ENCODE measurements at places on chromosomes 6 and 20. TPM values are rescaled to one million over a fixed set of nuclear protein-coding genes. Genes with fewer than 3 reads are reported as not detected.

- H3K4me1 ChIP-seq = peaks cover 3% of the 10 kb centered on the region
- no peak overlapping the region for H3K4me3 ChIP-seq
- H3K36me3 ChIP-seq = no peaks in the 10 kb centered on the region
- H3K27me3 ChIP-seq = no peaks in the 10 kb centered on the region
- H3K27ac ChIP-seq = peak overlapping the region; percentile 54
Measured at GRCh38 chr6:137036566-137037300, 8.0 kb downstream of the IL20RA start.

TNNC2 gene
- total RNA-seq = 3.8 TPM

DNA sequence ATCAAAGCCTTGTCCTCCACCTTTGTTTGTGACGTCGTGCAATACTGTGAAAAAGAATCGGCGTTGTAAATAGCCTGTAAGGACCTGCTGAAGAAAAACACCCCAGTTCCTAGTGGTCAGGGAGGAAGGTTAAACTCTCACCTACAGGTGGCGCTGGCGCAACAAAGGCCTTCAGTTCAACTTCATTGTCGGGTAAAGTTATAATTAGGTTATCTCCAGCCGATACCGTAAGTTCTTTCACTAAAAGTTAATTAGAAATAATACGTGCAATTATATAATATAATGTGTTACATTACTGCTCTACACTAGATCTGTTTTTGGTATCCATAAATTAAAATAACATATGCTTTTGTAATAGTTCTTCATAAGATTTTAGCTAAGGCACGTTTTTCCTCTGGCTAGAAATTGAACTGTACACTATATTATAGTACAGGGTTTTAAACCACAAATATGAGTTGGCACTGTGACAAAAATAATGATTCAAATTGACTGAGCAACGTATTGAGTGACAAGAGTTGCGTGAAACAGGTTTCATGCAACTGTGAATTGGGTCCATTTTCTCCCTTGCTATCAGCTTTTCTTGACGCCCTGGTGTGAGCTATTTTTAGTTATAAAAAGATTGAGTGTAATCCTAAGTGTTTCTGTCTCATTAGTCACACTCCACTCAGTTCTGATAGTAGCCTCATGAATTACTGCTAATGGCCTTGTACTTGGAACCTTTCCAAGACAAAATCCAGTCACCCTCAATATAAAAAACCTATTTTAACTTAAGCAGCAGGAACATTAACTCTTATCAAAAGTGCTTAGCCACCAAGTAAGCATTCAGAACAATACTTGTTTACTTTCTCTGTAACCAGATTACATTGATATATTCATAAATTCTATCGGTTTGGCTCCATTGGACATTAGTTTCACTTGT lies 62.3 kb downstream of the KIAA0319 start:
- H3K4me3 ChIP-seq = no peak overlapping the region
- peak; percentile 87 for DNase-seq
- H3K27ac ChIP-seq = no peak overlapping the region
- H3K36me3 ChIP-seq = no peaks in the 10 kb centered on the region
- no peaks in the 10 kb centered on the region for H3K27me3 ChIP-seq
- H3K4me1 ChIP-seq = no peaks in the 10 kb centered on the region

DNA sequence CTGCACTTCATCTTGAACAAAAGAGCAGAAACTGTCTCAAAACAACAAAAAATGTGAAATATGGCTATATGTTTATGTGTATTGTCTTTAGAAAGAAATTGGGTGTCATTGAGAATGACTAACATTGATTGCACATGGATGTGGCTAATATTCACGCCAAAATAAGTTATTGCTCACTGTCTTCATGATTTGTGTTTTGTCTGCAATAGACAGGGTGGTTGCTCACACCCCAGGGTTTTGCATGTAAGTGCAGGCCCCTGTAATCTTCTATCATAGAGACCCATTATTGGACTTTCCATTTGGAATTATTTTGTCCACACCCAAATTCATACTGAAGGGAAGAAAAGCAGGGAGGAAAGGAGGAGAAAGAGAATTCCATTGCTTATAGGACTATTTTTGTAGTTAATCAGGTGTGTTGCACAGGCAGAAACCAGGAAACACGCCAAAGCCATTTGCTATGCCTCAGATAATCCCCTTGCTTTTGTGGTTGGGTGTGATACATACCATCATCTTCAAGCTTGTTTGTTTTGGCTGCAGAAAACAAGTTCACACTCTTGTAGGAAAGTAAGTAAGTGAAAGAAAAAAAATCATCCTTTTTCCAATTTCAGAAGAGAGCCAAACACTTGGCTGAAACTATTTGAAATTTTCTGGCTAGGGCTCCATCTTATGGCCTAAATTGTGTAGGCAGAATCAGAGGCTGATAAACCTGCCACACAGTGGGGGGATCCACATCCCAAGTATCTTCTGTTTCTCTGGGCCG lies 214.1 kb downstream of the COL12A1 start:
- H3K36me3 ChIP-seq = no peaks in the 10 kb centered on the region
- no peak for DNase-seq
- no peaks in the 10 kb centered on the region for H3K27me3 ChIP-seq
- H3K4me3 ChIP-seq = no peak overlapping the region
